ENCODE measurements at places on chromosomes 6 and 20.
A peak's percentile ranks its signal among the peaks of the same experiment; 100 is the strongest.

GRCh38 chr6:144179828-144180227 lies 29.5 kb downstream of the STX11 start:
- DNase-seq, result no peak

- no peak for DNase-seq
Measured at GRCh38 chr6:34393191-34393965, 909 bp upstream of the NUDT3 start.

DNA sequence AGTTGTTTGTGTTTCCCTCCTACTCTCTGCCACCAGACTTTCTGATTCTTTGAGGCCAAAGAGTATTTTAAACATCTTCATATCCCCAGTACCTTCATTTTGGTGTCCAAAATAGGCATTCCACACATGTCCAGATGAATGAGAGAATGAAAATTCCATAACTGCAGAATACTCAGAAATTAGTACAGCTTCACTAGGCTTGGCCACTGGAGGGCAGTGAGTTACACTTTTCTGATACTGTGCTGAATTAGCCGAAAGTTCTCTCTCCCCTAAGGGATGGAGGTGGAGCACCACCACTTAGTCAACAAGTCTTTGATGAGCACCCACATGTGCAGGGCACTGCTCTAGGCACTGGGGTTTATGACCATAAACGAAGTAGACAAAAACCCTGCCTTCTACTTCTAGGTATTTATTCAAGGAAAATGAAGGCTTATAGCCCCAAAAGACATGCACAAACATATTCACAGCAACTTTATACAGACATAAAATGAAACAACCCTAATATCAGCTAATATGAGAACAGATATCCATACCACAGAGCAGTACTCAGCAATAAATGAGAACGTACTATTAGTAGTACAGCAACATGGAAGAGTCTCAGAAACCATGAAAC lies 46.1 kb upstream of the TMEM217 start:
- DNase-seq, result no peak

DNA sequence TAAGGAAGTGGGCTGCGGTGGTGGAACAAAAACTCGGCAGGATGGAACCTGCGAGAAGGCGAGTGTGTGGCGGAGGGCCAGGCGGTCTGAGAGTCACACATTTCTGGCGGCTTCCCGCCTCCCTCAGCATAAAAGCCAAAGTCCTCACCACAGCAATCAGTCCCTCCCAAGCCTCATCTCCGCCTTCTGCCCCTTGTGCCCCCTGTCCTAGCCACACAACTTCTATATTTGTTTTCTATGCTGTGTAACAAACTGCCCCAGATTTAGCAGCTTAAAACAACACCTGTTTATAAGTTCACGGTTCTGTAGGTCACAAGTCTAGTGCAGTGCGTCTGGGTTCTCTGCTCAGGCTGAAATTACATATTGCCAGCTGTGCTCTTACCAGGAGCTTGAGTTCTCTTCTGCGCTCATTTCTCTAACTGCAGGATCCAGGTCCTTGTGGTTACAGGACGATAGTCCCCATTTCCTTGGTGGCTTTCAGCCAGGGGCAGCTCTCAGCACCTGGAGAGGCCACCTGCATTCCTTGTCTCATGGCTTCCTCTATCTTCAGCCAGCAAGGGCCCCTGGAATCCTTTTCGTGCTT lies 11.7 kb upstream of the SPO11 start:
- DNase-seq, result no peak

GRCh38 chr6:3287308-3287707 lies 28.6 kb downstream of the PSMG4 start:
- no peak for DNase-seq

DNA sequence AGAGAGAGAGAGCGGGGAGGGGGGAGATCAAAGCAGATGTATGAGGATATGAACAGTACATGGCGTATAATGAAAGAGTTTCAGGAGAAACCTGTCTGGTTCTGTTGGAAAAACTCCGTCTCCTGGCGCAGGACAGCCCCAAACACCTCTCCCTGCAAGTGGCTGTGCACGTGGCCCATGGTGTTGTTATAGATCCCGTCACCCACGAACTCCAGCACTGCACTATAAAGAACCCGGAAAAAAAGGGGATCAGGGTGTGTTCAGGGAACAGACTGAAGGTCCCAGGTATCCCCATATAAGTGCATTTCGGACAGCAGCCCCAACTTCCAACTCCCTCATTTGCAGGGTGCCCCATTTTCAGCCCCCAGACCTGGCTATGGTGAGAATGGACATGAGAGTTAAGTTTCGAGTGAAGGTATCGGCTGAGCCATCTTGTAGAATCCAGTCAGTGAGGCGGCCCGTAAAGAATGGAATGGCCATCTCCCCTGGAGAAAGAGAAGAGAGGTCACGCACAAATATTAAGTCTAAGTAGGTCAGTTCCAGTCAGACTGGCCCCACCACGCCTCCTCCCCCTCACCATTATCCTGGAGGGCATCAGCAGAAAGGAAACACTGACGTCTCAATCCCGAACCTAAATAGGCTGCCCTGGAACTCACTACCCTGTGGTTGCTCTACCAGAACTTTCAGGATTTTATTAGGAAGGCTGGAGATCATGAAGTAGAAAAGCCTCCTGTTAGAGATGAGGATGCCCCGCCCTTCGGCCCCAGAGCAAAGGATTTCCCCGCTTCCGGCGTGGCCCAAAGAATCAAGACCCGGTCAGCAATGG lies 1.3 kb downstream of the TAP1 start:
- DNase-seq, result no peak

DNA sequence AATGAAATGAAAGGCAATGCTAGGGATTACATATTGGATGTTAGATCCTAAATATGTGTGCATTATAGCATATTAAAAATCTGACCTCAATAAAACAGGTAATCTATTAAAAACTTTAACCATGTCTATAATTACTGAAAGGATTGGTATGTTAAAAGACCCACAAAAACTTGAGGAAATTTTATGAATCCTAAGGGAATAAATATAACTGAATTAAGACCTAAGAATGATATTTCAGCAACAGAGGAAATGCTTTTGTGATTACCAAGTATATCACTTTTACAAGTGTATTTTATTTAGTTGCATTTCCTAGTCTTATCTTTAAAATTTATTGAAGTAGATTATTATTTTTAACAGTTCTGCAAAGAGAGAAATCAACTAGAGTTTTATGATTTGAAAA lies 571.5 kb downstream of the HDGFL1 start:
- no peak for DNase-seq

DNA sequence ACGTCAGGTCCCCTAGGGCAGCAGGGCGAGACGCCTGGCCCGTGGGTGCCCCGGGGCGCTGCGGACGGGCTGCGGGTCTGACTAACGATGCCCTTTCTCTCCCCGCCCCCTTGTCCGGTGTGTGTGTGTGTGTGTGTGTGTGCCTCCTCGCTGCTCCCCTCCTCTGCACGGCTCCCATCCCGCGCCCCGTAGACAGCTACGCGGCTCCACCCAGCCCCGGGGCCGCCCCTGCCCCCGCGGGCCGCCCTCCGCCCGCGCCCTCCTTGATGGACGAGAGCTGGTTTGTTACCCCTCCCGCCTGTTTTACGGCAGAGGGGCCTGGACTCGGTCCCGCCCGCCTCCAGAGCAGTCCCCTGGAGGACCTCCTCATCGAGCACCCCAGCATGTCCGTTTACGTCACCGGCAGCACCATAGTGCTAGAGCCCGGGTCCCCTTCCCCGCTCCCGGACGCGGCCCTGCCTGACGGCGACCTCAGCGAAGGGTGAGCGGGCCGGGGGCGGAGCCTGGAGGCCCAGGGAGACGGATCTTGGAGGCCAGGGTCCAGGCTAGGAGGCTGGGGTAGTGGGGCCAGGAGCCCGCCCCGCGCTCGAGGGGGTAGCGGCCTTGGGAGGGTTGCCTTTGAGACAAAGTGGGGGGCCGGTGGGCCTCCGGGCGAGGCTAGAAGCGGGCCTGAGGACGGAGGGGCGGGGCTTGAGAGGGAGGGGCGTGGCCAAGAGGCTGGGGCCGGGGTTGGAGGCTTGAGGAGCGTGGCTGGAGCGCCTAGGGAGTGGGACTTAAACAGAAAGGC lies 5.1 kb downstream of the TP53INP2 start:
- DNase-seq, result peak; percentile 68

DNA sequence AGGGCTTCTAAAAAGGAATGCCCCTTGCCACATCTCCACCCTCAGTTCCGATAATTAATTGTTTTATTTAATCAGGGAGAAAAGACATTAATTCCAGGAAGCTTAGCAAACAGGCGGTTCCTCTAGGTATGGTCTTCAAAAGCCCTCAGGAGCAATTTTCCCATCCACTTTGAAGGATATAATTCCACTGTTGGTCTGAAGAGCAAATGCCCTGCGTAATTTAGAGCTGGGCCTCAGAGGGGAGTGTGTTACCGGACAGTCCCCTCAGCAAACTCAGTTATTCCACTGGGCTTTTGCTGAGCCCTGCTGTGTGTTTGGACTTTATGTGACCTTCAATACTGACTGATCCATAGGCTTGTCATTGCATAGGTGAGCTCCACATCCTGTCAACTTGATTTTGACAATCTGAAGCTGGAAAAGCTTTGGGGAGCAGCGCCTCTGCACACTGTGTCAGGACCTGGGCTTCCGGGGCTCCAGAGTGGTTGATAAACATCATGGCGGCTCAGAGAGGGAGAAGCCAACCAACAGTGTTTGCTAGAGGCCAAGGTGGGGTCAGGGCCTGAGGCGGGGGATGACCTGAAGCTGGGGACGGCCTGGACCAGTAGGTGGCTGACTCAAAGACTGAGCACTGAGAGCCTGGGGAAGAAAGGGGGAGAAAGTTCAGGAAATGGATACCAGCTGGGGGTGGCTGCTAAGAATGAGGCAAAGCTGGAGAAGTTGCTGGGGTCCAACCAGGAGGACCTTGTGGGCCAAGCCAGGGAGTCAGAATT lies 43.5 kb downstream of the PPP1R14C start:
- DNase-seq, result no peak

- no peak for DNase-seq
Measured at GRCh38 chr6:36386495-36387439, 702 bp downstream of the ETV7 start.

GRCh38 chr20:59648466-59649070 lies 44.2 kb downstream of the PHACTR3 start:
- no peak for DNase-seq

DNA sequence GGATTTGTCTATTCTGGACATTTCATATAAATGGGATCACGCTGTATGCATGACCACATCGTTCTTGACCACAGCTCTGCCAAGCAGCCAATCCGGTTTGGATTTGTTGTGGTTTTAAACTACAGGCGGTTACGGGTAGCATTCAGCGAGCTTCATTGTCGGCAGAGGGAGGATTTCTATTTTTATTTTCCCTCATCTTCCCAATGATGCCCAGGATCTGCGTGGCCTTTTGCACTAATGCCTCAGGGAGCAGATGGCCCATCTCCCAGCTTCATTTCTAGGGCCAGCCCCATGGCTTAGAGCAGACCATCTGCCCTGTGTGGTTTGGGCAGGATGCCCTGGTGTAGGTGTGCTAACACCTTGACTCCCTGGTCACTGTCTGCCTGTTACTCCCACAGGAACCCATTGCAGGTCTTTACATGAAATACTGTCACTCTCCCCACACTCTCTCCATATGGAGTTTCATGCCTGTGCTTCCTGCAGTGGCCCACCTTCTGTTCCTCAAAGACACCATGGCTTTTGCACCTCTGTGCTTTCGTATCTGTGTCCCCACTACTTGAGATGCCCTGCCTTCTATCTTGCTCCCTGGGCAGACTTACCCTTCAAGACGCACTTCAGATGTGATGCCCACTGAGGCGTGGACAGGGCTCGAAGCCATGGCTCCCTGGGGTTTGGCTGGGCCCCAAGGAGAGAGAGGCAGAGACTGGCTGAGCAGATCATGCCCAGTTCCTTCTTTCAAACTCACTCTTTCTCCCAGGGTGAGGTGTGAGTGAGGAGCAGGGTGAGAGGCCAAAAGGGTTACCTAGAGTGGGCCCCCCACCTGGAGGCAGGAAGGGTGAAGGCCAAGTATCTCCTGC lies 26.0 kb downstream of the SDCBP2 start:
- DNase-seq, result no peak

- DNase-seq, result no peak
Measured at GRCh38 chr20:25469558-25469957, 62.1 kb downstream of the GINS1 start.

DNA sequence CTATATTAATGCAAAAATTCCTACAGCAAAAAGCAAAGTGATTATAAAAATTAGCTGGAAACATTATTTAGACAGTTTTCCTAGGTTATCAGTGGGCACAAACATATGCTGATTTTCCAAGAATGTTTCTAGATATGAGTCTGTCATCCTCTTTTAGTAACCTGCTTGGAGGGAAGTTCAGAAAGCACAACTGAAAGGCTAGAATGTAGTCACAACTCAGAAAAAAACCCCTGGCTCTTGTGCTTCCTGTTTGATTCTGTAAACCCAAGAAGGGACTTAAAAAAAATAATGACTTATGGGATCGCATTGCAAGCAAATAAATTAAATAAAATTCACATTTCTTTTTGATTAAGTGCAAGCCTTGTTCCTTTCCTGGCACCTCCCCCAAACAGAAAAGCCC lies 708.4 kb upstream of the EPHA7 start:
- DNase-seq, result no peak

- DNase-seq, result no peak
Measured at GRCh38 chr20:44438782-44439181, 36.9 kb upstream of the TTPAL start.

Measured in activated CD8-positive, alpha-beta memory T cell treated with anti-CD3 and anti-CD28 coated beads for 1 hour (primary cell).